ENCODE measurements at places on chromosomes 5 and 9. TPM values are rescaled to one million over a fixed set of nuclear protein-coding genes. Genes with fewer than 3 reads are reported as not detected.

Gene IFNB1
- total RNA-seq: 0.23 TPM

- peaks cover 7% of the 10 kb centered on the region for H3K36me3 ChIP-seq
- H3K27ac ChIP-seq: no peak overlapping the region
- H3K27me3 ChIP-seq: no peaks in the 10 kb centered on the region
Measured at GRCh38 chr5:10690460-10691440, 70.3 kb downstream of the DAP start.

Gene ADAMTS2
- total RNA-seq: not detected

DNA sequence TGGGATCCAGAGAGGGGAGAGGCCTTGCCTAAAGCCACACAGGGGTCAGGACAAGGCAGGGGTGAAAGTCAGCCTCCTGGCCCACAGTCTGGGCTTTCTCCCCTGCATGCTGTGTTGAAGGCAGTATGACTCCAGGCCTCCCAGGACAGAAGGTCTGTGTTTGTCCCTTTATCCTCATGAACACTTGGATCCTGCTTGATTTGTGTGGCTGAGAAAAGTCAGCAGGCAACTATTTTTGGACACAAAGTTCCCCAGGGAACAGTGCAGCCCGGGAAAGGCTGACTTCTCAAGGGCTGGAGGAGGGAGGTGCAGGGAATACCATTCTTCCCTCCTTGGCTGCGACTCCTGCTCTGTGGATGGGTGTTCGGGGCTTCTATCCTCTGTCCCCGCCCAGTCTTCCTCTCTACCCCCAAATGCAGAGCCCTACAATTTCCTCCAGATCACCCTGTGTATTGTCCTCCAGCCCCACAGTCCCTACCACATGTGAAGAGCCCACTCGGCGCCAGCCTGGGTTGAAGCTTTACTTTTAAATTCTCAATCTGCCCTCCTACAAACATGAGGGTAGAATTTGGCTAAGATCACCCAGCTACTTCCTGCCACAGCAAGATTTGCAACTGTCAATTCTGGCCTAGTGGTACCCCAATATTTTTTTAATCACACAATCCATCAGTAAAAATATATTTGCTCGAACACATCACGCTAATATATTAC lies 4.1 kb downstream of the AKNA start:
- peaks cover 55% of the 10 kb centered on the region for H3K36me3 ChIP-seq
- H3K27me3 ChIP-seq: no peaks in the 10 kb centered on the region
- peak overlapping the region; percentile 90 for H3K4me3 ChIP-seq
- peak overlapping the region; percentile 93 for H3K27ac ChIP-seq
- H3K4me1 ChIP-seq: peaks cover 67% of the 10 kb centered on the region

DNA sequence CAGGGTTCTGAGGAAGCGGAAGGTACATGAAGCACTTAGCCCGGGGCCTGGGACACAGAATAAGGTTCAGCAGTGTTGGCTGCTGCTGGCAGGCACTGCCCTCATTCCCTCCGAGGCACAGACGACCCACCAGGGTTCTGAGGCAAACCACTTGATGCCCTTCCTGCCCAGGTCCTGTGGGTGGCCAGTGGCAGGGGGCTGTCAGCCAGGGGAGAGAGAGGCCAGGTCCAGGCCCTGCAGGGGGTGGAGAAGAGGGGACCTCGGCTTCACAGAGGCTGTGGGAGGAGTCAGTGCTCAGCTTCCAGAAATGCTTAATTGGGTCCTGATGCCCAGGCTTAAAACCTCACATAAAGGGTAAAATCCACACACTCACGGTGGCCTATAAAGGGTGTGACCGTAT lies 4.4 kb upstream of the ZDHHC12 start:
- H3K27me3 ChIP-seq: no peaks in the 10 kb centered on the region
- H3K4me1 ChIP-seq: peaks cover 29% of the 10 kb centered on the region
- DNase-seq: no peak
- H3K36me3 ChIP-seq: no peaks in the 10 kb centered on the region
- H3K27ac ChIP-seq: no peak overlapping the region
- no peak overlapping the region for H3K4me3 ChIP-seq

DNA sequence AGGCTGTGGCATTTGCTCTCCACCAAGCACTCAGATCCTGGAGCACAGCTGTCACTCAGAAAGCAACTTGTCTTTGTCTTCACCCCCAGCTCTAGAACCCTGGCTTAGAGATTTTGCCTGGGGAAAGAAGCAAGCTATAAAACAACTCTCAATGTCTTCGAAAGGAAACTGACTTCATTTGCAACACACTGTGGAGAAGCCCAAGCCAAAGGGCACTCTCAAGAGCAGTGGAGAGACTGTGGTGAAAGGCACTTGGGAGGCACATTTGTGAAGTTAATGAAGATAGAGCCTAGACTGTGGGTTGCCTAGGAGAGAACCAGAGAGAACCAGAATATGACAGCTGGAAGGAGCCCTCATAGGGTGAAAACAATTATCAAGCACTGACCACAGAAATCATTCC lies 103.4 kb downstream of the CFAP95 start:
- H3K4me1 ChIP-seq: no peaks in the 10 kb centered on the region
- H3K27me3 ChIP-seq: peaks cover 10% of the 10 kb centered on the region
- no peak for DNase-seq
- no peak overlapping the region for H3K4me3 ChIP-seq
- no peak overlapping the region for H3K27ac ChIP-seq

DNA sequence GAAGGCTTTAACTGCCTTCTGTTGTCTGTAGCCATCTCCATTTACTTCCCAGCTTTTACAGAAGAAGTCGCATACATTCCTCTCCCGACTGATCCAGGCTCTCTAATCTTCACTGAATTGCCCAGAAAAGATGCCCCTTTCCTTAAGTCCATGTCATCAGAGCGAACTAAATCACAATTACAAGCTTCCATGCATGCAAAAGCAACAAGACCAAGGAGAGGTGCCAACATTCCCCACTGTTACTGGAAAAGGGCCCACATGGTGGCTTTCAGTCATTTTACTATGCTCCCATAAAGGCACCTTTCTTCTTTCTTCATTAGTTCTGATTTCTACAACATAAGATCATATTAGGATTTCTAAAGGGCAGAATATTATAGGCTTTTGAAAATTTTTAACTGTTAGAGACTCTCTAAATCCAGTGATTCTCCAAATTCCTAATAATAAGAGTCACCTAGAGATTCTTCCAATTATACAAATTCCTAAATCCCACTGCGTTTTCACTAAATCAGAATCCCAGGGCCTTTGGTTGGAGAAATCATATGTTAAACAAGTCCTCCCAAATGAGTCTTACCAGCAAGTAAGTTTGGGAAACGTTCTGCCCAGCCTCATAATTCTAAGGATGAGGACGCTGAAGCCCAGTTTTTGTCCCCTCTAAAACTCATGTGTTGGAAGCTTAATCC lies 17.0 kb upstream of the ZFR start:
- no peak overlapping the region for H3K27ac ChIP-seq
- no peak for DNase-seq
- no peak overlapping the region for H3K4me3 ChIP-seq
- H3K4me1 ChIP-seq: peaks cover 5% of the 10 kb centered on the region
- H3K27me3 ChIP-seq: peaks cover 11% of the 10 kb centered on the region
